SK-MEL-5 (cell line): ENCODE measurements at places on chromosomes 16 and 17.
A peak's percentile ranks its signal among the peaks of the same experiment; 100 is the strongest.

- no peak for DNase-seq
Observed at GRCh38 chr17:49438436-49439278, 24.0 kb upstream of the PHB1 start.

- DNase-seq: no peak
Observed at GRCh38 chr17:29566473-29567303, at the start of gene ABHD15. ABHD15 (minus strand) TSS chr17:29567037; CDS start chr17:29566966, 71 bp downstream.

- no peak for DNase-seq
Observed at GRCh38 chr17:2214047-2214928, 89.3 kb downstream of the SMG6 start.

GRCh38 chr16:79640513-79641360 lies 40.2 kb upstream of the MAF start:
- DNase-seq: no peak

DNA sequence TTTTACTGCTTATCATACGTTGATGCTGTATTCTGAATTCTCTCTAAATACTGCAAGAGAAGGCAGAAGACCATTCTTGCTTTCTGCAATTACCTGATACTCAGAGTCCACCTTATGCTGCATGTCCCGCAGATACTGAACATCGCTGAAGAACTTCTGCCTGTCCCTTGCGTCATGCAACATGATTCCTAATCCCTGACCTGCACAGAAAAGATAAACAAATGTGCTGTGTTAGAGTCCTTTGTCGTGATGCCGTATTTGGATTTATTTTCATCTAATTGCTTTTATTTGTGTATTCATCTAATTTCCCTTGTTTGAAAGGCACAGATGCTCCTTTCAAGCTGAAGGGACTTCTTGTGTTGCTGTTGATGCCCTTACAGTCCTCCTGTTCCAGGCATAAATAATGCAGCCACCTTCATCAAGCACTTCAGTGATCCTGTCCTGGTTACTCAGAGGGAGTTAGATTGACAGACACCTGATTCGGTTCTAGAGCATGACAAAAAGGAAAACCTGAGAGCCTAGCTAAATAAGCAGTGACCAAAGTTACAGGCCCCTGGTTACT lies 6.5 kb downstream of the MARCHF10 start:
- no peak for DNase-seq

DNA sequence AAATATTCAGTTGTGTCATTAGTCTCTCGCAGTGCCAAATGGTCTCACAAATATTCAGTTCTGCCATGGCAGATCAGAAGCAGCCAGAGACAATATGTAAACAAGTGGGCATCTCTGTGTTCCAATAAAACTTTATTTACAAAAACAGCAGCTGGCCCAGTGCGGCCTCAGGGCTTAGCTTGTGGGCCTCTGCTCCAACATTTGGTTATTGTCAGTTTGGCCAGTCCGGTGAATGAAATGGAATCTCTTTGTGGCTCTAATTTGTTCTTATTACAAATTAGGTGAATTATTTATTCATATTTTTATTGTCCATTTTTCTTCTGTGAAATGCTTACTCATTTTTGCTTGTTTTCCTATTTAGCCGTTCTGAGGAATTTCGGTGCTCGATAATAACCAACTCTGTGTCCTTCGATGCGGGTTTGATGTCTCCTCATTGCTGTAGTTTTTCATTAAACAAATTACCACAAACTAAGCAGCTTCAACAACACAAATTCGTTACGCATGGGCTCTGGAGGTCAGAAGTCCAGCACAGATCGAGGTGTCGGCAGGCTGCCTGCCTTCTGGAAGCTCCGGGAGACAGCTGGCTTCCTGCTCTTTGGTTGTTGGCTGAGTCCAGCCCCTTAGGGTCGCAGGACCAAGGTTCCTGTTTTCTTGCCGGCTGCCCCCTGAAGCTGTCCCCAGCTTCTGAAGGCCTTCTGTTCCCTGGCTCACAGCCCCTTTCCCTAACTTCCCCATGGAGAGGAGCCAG lies 4.1 kb upstream of the SLC38A10 start:
- DNase-seq: no peak

DNA sequence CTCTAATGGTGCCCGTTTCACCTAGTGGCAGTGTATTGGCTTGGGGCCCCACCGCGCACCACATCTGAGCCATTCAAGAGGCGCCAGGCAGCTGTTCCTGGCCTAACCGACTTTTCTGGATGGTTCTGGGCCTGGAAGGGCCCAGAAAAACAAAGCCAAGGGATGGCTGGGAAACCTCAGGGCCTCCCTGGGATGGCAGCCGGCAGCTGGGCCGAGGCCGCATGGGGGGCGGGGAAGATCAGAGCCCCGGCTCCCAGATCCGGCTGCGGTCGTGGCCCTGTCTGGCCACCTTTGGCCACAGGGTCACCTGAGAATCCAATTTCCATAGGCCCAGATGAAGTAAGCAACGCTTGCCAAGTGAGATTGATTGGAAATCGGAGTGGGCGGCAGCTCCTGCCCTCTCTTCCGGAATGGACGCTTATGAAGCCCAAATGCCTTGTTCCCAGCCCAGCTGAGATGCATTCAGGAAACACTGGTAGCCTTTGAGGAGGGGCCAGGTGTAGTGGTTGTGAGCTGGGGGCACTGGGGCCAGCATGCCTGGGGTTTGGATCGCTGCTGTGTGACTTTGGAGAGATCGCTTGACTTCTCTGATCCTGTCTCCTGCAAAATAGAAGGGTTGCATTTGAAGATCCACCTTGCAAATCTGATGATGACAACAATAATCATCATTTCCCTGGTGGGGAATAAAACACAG lies 163.8 kb upstream of the GSE1 start:
- DNase-seq: no peak

DNA sequence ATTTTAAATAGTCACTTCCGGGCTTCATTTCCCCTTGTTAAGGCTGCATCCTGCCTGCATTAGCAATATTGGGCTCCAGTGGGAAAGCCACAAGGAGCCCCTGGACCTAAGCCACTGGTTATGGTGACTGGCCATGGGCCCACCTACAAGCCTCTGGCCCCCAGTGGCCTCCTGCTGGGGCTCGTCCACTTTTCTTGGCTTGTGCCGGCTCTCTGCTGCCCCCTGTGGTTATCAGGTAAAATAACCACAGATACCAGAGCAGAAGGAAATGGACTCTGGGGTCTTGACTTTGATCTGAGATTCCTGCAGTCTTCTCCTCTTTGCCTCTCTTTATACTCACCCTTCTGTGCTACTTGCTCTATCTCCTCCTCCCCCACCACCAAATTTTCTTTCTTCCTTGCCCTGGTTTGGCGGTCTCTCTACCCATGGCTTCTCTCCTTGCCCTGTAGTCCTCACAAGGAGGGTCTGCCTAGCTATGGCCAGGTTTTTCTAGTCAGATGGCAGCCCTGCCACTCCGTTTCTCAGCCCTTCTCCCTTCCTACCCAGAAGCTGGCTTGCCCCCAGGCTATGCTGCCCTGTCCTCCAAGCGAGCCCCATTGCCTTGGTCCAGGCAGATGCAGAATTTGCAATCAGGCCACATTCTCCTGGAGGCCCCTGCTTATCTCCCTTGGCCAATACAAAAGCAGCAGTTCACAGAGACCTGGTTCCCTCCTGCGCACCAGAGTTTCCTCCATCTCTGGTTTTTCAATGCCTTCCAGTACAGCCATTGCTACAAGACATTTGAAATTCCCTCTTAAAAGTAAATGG lies 82.9 kb upstream of the RCVRN start:
- peak; percentile 63 for DNase-seq

DNA sequence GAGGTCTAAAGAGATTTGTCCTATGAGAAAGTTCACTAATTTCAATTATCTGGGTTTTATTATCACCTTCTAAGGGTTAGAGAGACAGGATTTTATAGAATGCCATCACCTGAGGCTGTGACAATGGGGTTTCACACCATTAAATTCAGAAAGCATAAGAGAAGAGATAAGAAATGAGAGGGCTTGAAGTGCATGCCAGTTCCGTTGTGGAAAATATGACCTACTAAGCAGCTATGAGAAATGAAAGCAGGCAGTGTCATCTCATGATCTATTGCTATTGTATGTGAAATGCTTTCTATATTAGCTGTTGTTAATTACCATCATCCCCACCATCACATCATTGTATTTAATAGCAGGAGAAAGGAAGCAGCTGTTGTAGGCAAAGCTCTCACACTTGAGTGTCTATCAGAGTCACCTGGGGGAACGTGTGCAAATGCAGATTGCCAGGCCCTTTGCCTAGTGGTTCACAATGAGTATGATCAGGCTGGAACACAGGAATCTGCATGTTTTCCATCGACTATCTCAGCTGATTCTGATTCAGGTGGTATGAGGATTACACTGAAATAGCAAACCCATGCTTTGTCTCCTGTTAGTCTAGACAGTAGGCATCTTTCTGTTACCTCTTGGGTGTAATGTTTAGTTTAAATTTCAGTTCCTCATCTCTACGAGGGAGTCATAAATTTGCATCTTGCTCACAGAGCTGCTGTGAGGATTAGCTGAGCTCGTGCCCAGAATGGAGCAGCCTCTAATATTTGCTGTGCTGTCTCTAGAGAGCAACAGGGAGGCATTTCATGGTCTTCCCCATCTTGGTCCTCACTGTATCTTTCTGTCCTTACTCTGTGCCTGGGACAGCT lies 256.4 kb downstream of the CDH13 start:
- no peak for DNase-seq

DNA sequence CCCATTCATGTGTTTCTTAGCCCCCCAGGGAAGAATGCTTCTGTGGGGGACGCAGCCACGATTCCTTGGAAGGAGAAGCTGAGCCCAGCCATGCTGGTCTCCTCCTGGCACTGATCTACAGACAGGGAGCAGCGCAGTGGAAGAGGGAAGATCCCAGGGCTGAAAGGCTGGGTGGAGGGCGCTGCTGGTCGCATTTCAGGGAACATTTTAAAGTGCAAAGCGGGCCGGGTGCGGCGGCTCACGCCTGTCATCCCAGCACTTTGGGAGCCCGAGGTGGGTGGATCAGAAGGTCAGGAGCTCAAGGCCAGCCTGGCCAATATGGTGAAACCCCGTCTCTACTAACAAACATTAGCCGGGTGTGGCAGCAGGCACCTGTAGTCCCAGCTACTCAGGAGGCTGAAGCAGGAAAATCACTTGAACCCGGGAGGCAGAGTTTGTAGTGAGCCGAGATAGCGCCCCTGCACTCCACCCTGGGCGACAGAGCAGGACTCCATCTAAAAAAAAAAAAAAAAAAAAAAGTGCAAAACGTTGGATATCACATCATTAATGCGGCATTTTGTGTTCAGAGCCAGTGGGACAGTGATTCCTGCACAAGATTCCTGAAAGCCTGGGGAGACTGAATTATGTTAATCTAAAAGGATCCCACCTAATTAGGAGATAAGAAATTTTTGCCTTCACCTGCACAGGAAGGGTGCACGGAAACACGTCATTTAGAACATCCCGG lies 558 bp upstream of the CHMP6 start:
- no peak for DNase-seq

GRCh38 chr16:46884513-46885293 lies 541 bp downstream of the GPT2 start:
- DNase-seq: no peak

- no peak for DNase-seq
Observed at GRCh38 chr16:56558024-56558747, 6.7 kb upstream of the MT4 start.

DNA sequence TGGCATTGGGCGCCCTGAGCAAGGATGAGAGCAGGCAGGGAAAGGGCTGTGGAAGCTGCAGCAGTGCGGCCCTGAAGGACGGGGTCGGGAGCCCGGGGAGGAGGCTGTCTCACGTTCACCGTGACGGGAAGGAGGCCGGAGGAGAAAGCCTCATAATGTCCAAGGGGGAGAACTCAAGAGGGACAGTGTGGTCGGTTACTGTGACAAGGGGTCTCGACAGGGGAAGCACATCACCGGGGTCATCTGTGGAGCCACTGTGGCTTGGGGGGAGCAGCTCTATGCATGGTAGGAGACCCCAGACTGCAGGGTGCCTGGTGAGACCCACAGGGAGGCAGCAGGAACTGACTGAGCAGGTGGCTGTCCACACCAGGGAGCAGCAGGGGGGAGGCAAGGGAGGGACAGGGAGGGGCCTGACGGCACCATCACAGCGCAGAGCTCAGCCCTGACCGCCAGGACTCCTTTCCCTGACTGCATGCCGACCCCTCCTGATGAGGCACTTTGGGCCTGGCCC lies 154.6 kb upstream of the CHMP6 start:
- DNase-seq: no peak

DNA sequence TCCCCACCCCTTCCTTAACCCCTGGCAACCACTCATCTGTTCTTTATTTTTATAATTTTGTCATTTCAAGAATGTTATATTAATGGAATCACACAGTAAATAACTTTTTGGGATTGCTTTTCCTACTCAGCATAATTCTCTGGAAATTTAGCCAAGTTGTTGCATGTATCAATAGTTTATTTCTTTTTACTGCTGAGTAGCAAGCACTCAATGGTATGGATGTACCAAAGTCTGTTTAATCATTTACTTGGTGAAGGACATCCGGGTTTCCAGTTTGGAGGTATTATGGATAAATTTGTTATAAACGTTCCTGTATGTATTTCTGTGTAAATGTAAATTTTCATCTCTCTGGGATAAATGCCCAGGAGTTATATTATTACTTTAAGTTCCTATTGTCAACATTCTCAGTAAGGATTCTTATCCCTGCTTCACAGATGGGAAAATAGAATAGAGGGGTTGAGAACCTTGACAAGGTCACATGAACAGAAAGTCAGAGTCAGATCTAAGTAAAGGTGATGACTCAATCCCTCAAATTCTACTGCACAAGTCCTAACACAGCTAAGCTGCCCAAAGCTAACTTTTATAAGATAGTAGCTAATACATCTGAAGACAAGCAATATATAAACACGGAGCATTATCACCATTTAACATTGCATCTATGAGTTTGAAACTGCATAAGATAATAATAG lies 62.4 kb upstream of the MTMR4 start:
- DNase-seq: peak; percentile 50

- DNase-seq: no peak
Observed at GRCh38 chr17:573036-573435, 141.6 kb downstream of the VPS53 start.

GRCh38 chr17:40366861-40367518 lies 2.5 kb upstream of the GJD3 start:
- no peak for DNase-seq

DNA sequence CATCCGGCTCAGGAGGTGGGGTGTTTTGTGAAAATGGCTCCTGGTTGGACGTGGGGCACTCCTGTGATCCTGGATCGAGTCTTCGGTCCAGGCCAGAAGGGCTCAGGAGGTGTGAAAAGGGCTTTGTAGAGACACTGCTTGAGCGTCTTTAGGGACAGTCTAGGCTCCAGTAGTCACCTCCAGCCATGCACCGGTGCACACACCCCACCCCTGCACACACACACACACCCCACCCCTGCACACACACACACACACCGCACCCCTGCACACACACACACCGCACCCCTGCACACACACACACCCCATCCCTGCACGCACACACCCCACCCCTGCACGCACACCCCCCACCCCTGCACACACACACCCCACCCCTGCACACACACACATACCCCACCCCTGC lies 19.1 kb downstream of the CHMP1A start:
- no peak for DNase-seq

DNA sequence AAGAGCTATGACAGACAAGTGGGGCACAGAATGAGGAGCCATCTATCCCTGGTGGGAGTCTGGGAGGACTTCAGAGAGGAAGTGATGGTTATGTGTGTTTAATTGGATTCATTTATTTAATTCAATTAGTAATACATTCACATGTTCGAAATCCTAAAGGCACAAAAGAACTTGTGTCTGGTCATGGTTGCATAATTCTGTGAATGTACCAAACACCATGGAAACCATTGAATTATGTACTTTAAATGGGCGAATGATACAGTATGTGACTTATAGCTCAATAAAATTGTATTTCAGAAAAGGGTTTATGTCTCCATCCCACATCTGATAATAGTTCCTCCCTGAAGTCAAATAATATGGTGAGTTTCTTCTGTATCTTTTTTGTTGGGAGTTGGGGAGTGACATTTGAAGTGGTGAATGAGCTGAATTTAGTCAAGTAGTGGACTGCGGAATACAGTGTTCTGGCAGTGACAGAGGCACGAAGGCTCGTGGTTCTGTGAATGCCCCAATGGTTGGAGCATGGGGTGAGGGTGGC lies 19.8 kb upstream of the G6PC1 start:
- no peak for DNase-seq
